ENCODE measurements at places on chromosomes 7 and 10.

DNA sequence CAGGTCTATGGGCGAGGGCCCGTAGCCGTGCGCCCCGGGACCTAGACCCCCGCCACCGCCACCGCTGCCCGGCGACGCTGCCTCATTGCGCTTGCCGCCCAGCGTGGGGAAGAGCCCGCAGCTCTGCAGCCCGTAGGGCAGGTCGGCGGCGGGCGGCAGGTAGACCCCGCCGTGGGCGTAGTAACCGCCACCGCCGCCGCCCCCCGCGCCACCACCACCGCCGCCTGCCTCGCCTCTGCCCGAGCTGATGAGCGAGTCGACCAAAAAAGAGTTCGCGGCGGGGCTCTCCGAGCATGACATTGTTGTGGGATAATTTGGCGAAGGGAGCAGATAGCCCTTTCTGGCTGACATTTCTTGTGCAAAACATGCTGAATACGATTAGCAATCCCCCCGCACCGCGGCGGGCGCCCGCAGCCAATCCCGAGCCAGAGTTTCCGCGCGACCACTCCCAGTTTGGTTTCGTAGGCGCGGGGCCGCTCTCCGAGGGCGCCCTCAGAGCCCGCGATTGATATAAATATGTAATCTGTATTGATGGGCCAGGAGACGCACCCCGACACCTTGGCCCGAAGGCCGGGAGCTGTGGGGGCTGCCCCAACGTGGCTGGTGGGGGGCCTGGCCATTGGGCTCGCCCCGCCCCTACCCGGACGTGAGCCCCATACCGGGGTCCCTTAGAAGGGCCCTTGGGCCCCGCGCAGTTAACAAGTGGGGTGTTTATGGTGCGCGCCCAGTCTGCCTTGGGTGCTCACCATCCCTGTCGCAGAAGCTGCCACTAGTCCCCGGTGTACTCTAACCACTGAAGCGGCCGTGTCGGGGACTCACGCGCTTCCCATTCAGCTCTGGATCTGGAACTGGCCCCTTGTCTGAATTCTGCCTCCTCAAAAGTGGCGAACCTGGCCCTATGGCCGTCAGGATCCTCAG, at the start of gene HOXA10:
Gene HOXA10, minus strand, starts transcription at position 365 of the 918 bp plus-strand sequence. Its CDS starts 14 bp downstream, at position 351.
- DNase-seq, result no peak

DNA sequence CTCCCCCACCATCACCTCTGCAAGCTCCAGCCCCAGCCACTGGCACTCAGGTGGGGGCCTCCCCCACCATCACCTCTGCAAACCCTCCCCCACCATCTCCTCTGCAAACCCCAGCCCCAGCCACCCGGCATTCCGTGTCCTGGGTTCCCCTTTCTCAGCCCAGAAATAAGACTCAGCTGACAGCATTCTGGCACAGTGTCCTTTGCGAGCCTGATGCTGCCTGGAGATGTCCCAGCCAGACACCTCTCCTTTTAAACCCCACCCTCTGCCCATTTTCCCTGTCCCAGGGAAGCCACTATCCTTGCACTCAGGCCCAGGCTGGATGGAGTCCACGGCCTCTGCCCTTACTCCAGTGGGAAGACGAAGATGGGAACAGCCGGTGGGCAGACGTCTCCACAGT, 49.8 kb downstream of the ELFN1 start:
- DNase-seq, result no peak

- DNase-seq, result no peak
These were observed 32.6 kb upstream of the ELN start for GRCh38 chr7:73995330-73995729.

- no peak for DNase-seq
These were observed 49.3 kb downstream of the COL28A1 start for GRCh38 chr7:7486362-7486761.

GRCh38 chr10:76915316-76915715, 722.3 kb downstream of the KCNMA1 start:
- DNase-seq, result no peak

GRCh38 chr7:142760071-142760642, 10.6 kb upstream of the PRSS2 start:
- DNase-seq, result no peak

DNA sequence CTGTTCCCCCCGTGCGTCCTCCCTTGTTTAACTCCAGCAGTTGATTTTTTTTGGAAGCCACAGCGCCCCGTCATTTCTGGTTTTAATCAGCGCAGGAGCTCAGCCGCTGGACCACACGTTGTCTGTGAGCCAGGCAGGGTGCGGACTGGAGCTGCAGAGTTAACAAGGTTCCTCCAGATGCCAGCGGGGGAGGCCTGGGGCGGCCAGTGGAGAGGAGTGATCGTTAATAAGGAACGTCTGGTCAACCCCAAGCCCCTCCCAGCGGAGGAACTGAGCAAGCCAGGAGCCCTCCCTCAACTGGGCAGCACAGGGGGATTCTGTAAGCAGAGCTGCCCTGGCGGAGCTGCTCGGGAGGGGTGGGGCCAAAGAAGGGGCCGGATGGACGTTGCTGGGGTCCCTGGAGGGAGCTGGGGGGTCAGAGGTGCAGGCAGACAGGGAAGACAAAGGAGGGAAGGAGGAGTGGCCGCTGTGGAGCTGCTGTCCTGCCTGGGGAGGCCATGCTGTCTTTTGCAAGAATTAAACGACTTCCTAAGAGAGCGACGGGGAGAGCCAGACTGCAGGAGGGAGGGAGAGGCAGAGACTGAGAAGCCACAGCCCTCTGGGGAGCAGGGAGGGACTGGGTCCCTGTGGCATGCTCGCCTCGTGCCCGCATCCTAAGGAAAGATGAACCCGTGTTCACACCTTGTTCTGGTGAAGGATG, 537.1 kb upstream of the FOXK1 start:
- DNase-seq, result no peak

DNA sequence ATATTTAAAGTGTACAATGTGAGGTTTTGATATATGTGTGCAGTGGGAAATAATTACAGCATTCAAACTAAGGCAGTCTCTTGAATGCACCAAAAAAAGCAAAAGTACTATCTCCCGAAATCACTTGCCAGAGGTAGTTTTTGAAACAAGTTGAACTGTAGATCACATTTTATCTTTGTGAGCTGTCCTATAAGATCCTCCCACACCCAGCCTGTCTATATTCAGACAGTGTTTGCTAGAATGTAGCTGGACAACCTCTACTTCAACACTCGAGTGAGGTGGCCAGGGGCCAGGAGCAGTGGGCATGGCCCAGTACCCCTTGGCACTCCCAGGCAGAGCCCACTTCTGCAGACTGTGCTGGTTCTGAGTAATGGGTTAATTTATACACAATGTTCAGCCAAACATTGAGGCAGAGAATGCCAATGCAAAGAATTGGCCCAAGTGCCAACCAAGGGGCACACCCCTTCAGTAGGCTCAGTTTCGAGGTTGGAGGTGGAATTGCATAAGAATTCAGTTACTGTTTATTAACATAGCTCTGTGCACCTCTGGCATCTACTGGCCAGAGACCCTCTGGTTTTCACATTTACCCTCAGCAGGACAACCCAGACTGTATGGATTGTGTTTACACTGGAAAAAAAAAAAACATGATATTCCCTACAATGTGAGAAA, 70.5 kb downstream of the AHR start:
- no peak for DNase-seq

- DNase-seq, result no peak
These were observed 161.0 kb downstream of the GRID1 start for GRCh38 chr10:86205306-86206239.

GRCh38 chr10:52965509-52965908, 192.9 kb upstream of the MBL2 start:
- DNase-seq, result no peak

- DNase-seq, result no peak
These were observed 59.6 kb downstream of the ADRB1 start for GRCh38 chr10:114103284-114103683.

DNA sequence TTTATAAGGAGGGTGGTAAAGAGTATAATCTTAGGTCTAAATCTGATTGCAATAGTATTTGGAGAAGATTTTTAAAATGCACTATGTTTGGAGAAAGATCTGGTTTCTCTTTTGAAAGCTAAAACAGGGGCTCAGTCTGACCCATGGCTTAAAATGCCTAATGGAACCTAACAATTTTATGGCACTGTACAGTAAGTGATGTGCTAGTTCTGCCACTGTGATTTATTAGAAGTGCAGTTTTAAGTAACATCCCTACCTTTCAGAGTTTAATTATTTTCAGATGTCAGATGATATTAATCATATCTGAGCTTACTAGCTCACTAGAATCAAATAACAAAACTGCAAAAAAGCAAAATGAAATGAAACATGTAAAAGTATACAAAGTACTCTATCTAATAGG, 514.7 kb upstream of the KCND2 start:
- no peak for DNase-seq

DNA sequence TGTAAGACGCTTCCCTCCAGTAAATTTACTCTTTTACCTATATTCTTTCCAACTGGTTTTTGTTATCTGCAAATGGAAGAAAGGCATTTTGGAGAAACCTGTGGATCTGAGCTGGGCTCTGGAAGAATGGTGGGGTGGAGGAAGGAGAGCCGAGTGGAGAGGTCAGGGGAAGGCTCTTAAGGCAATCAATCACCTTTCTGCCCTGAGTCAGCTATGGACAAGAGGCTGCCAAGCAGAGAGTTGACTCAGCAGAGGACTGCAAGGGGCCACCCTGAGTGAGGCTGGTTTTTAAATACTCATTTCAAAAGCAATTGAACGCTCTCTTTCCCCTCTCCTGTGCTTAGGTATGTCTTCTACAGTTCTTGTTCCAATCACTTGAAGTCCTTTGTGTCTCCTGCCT, 81.8 kb downstream of the SPAG6 start:
- DNase-seq, result no peak

DNA sequence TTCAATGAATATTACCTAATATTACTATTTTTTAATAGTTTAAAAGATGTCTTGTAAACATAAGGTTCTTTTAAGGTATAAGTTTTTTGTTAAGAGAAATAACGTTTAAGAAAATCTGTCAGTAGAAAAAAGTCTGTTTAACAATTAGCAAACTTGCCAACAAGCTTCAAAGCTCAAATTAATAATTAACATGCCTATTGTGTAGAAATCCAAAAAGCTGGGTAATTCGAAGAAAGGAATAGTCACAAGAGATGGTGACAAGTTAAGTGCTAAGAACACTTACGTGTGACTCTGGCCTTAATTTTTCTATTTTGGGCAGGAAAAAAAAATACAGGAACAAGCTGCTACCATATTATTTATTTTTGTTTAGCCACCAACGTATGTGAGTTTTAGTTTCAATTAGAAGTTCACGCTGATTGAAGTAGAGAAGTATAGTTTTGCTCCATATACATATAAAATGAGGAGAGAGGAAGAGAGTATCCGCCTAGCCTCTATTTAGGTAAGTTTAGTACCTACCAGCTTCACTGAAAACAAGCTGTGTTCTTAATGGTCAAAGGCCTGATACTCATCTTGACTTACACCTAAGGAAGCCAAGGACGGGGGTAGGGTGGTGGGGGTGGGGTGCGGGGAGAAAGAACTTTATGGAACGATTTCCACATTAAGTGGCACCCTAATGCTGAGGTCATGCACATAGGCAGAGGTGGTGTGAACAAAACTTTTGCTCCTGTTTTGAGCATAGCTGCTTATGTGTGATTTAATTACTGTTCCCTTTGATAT, 43.4 kb upstream of the AGBL3 start:
- DNase-seq, result no peak

- no peak for DNase-seq
These were observed 28.7 kb downstream of the ICA1 start for GRCh38 chr7:8232999-8233847.

DNA sequence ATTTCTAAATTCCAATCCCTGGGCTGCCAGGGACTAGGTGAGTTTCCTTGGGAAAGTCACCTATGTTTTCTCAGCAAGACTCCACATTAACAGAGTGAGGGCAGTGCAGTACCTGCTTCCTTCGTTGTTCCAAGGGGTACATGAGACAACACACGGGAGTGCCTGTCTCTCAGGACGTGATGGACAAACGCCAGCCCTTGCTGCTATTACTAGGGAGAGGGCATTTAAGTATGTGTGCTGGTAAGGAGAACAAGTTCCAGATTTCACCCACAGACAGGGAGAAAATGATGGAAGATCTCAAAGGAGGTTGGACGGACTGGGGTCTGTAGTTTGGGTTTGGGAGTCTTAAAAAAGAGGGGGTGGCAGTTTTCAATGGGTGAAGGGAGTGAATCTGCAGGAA, 195.7 kb downstream of the HERPUD2 start:
- DNase-seq, result no peak

GRCh38 chr7:99762680-99763327, 21.2 kb downstream of the CYP3A4 start:
- DNase-seq, result no peak
